ENCODE measurements at places on chromosomes 6 and 20. TPM values are rescaled to one million over a fixed set of nuclear protein-coding genes. Genes with fewer than 3 reads are reported as not detected.

Gene TRIM15
- total RNA-seq = not detected

Gene HLA-G
- total RNA-seq = not detected

Gene ANKRD66
- total RNA-seq = 0.31 TPM

Gene OXT
- total RNA-seq = not detected

Gene LY86
- total RNA-seq = 0.72 TPM

Gene SPAG4
- not detected for total RNA-seq

Gene ANKEF1
- total RNA-seq = 1.8 TPM

Gene GMPR
- 50.2 TPM for total RNA-seq

Gene MCCD1
- not detected for total RNA-seq

Gene TREML2
- total RNA-seq = 0.10 TPM

Gene WFDC12
- total RNA-seq = not detected

Gene SEMG1
- not detected for total RNA-seq

Gene PSORS1C1
- 0.41 TPM for total RNA-seq

Gene STMN3
- total RNA-seq = 15.6 TPM

Gene OR2B6
- not detected for total RNA-seq

Gene PEX3
- total RNA-seq = 19.8 TPM

GRCh38 chr20:52152921-52153320, 38.7 kb downstream of the ZFP64 start:
- no peak for DNase-seq

GRCh38 chr20:830011-830521, 3.4 kb upstream of the FAM110A start:
- DNase-seq = no peak

DNA sequence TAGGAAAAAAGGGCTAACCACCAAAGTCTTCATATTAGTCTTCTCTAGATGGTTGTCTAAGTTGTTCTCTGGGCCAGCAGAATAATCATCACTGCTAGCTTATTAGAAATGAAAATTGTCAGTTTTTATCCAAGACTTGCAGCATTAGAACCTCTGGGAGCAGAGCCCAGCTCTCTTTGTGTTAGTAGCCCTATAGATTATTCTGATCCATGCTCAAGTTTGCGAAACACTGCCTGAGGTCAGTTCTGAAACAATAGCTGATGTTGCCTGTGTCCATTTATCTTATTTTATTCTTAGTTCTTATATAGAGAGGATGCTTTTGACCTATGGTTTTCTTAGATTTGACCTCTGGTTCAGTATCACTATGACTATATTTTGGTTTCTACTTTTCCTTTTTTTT, 66.9 kb downstream of the BCKDHB start:
- DNase-seq = no peak

- no peak for DNase-seq
Measured at GRCh38 chr6:84801250-84801649, 36.9 kb upstream of the TBX18 start.

DNA sequence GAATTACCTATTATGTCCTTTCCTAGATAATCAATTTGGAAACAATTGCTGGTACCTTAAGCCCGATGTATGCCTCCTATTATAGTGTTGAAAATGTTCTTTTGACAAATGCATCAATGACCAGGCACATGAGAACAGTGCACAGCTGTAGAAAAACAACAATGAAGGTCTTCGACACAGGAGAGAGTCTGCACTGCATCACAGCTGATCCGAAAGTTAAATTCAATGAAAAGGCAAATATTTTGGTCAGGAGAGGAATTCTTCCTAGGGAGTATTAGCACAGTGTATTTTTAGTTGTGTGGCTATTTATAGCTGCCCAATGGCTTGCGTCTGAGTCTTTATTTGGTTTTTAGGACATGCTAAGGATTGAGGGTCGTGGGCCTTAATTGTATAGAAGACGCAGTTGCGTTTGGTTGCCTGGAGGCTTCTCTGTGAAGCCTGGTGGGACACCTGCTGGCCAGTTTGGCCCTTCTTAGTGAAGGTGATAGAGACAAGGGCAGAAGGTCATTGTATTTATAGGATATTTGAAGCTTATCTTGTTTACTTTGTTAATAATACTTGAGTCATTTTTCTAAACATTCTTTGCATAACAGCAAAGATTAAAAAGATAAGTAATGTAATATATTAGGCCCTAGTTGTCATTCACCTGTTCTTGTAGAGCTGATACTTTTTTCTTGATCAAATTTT, 72.3 kb downstream of the CDYL start:
- peak; percentile 21 for DNase-seq

- DNase-seq = no peak
Measured at GRCh38 chr20:59789686-59790085, 143.8 kb downstream of the SYCP2 start.

- peak; percentile 50 for DNase-seq
Measured at GRCh38 chr20:37238426-37238825, 23.2 kb downstream of the GHRH start.

DNA sequence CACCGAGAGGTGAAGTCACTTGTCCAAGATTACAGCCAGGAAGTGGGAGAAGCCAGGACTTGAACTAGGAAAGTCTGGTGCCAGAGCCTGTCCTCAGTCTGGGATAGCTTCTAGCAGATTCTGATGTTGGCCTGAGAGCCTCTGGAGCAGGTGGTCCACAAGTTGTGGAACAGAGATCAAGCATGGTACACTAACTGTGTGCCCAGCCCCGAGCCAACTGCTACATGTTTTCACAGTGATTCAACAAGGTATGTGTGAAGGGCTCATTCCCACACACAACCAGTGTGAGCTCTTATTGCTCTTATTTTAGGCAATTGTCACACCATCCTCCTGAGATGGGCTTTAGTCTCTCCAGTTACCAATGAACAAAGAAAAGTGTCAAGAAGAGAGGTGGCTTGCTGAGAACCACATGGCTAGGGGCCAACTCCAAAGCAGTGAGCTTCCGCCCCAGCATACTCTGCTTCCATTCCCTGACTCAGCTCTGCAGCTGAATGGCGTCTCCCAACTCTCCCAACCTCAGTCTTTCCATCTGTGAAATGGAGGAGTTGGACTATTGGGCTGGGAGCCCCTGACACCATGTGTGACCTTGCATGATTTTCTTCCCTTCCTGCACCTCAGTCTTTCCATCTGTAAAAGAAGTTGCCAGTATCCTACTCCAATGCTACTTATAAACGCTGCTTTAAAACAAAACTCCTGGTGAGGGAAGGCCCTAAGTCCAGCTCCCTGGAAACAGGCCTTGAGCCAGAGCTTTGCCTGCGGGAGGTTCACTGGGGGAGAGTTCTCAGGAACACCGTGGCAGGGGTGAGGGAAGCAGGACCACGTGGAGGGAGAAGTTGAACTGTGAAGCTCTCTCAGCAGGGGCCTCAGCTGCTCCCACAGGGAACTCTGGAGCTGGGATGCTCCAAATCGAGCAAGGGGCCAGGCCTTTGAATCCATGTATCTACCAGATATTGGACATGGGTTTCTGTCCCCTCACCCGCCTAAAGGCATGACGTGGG, 40.9 kb downstream of the CDH22 start:
- no peak for DNase-seq

- DNase-seq = no peak
Measured at GRCh38 chr6:129679758-129680157, 30.2 kb downstream of the ARHGAP18 start.

- DNase-seq = peak; percentile 45
Measured at GRCh38 chr6:150573041-150573681, 26.5 kb upstream of the PLEKHG1 start.

GRCh38 chr6:56904068-56904467, 50.8 kb upstream of the BEND6 start:
- DNase-seq = no peak

DNA sequence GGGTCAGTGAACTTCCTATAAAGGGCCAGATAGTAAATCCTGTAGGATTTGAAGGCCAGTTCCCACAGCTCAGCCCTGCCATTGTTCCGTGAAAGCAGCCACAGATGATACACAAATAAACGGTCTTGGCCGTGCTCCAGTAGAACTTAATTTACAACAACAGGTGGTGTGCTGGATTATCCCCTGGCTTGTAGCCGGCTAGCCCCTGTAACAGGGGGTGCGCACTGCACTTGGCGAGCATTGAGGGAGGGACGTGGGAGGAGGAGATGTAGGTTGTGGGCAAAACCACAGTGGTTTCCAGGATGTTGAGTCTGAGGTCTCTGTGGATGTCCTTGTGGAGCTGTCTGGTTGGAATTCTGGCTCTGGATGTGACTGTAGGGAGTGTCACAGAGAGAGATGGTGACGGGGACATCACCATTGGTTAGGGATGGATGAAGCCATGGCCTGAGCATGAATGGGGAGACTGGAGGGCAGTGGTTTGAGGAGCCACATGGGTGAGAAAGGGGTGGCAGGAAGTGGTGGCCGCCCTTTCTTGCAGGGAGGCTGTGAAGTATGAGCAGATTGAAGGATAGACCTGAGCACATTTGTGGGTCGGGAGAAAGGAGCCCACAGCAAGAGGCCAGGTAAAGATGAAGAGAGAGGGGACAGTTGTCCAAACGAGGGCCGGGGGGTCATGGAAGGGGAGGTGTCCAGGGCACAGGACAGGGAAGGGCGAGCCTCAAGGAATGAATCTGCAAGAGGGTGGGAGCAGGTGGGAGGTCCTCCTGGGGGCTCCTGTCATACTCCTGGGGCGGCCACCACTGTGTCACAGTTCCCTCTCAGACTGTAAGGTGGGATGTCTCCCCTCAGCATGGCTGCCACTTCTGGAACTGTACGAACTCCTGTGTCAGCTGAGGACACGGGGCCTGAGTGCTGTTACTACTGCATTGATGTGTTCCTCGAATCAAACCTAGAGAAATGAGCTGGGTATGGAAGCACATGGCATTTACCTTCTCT, 53.6 kb downstream of the CDH26 start:
- DNase-seq = peak; percentile 97

DNA sequence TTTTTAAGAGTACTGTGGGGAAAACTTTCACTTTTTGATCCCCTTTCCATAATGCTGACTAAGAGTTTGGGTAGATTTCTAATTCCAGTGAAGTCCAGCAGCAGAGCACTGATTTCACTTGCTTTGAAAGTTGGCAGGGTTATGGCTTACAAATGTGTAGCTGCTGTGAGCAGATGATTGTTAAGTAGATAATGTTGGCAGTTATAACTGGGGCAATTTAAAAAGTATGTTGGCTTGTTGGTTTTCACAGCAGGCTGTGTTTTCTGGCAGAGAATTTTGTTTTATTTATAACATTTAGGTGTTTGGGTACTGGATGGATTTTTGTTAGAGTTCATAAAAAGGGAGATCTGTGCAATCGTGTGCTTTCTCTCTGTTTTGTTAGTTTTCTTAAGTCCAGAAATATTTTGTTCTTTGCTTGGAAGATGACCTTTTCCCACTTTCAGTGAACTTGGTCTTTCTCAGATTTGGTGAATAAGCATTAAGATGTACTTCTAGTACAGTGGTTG, 31.4 kb downstream of the AFDN start:
- DNase-seq = peak; percentile 24

DNA sequence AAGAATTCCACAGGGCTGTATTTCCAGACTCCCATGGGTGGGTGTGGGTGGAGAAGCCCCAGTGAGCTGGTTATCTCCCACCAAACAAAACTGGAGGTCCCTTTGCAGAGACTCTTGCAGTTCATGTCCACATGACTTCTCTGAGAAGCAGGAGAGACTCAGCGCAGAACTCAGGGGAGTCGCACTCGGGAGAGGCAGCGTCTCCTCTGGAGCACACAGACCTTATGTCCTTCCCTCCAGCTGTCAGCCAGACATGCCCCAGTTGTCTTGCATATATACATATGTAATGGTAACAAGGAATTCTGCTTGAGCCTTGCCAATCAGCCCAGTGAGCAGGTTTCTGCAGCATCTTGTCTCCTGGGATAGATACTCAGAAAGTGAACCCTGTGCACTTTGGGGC, 23.8 kb downstream of the MYT1 start:
- no peak for DNase-seq

- peak; percentile 78 for DNase-seq
Measured at GRCh38 chr6:143745166-143746133, 67.7 kb downstream of the PHACTR2 start.

GRCh38 chr6:365835-366234, 25.7 kb upstream of the IRF4 start:
- no peak for DNase-seq

DNA sequence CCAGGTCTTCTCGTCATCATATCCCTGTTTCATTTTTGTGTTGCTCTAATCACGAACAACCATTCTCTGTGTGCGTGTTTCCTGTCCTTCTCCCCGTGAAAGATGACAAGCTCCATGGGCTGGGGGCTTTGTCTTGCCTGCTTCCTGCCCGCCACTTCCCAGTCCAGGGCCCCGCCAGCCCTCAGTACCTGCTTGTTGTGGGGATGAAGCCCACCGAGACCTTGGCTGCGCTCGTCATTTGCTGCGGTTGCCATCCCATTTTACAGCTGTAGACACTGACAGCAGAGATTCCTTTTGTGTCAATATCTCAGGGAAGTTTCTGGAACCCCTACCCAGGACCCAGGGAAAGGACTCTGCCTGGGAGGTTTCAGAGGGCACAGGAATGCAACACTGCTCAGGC, 40.3 kb upstream of the STX16 start:
- no peak for DNase-seq

DNA sequence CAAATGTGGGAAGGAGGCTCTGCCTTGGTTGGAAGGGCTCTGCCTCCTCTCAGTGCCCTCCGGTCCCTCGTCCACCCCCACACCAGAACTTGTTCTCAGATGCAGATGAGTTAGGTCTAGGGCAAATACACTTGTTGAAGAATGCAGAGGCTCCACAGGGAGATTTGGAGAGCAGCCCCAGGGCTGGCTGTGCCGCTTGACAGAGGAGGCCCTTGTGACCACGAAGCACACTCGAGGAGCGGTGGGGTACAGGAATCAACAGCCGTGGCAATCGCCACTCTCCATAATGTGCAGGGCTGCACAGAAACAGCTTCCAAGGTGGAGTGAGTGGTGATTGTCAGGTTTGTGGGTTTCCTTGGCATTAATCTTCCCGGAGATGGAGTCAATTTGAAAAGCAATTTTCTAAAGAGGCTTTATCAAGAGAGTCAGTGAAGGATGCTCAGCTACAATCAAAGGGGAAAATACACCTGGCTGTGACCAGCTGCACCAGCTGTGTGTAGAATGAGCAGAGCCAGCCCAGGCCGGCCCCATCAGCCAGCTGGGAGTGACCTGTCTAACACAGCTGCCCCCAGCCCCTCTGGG, 59.5 kb downstream of the BFSP1 start:
- peak; percentile 10 for DNase-seq

DNA sequence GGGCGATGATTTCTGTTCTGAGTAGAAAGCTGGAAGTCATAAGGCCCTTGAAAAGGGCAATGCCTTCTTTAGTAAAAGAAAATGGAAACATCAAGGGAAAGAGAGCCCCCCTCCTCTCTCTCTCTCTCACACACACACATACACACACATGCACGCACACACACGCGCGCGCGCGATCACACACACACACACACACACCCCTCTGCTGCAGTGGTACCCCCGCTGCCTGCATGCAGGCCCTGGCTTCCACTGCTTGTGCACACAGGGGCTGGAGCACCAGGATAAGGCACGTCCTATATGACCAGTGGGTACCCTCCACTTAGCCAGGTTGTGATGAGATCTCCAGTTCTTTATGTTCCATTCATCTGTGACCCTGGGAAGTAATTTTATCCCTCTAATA, 300.9 kb downstream of the SLC35F1 start:
- DNase-seq = no peak

DNA sequence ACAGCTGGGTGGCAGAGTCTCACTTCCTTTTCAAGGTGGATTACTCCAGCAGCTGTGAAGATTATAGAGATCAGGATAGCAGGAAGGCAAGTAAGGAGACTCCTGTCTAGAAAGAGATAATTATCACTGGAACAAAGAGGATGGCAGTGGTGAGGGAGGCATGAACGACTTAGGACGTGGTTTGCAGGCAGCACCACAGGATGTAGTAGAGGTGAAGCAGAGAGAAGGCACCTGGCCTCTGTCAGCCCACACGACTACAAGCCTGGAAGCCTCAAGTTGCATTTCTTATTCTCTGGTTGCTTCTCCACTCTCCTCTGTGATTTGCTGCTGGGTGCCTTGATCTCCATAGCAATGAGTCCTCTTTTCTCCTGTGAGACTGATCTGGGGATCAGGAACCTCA, 62.7 kb downstream of the TSHZ2 start:
- DNase-seq = no peak
